ENCODE measurements at places on chromosomes 3 and 15.

- DNase-seq = no peak
Measured at GRCh38 chr15:73915082-73915481, 11.2 kb upstream of the LOXL1 start.

DNA sequence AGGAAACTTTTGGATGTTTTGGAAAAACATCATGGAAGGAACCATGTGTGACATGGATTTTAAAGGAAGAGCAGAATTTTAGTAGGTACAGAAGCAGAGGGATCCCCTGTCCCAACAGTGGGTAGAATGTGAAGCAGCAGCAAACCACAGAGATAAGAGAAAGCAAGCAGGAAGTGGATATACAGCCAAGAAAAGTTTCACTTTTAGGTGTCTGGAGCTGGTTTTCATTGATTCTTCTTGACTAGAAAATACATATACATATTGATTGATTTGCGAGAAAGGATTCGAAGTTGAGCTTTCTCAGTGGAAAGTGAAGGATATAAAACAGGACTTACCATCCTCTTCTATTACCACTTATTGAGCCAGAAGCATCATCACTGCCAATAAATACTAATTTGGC is 133.5 kb downstream of the KCNMB2 start:
- DNase-seq = no peak

DNA sequence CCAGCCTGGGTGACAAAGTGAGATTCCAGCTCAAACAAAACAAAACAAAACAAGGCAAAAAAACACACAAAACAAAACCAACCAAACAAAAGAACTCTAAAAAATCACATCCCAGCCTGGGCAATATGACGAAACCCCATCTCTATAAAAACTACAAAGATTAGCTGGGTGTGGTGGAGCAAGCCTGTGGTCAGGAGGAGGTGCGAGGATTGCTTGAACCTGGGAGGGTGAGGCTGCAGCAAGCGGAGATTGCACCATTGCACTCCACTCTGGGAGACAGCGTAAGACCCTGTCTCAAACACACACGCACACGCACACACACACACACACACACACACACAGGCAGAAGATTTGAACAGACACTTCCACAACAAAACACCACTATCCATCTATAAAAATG is 99.6 kb downstream of the SHQ1 start:
- no peak for DNase-seq

- DNase-seq = no peak
Measured at GRCh38 chr3:98766924-98767323, 3.8 kb downstream of the ST3GAL6 start.

Measured in stimulated activated CD8-positive, alpha-beta memory T cell treated with anti-CD3 and anti-CD28 coated beads, Interleukin-12 subunit alpha, Interleukin-12 subunit beta, amount 100 ng/mL, for 4 hours (primary cell).